T-helper 1 cell (primary cell): ENCODE measurements at places on chromosomes 6 and 20.

DNA sequence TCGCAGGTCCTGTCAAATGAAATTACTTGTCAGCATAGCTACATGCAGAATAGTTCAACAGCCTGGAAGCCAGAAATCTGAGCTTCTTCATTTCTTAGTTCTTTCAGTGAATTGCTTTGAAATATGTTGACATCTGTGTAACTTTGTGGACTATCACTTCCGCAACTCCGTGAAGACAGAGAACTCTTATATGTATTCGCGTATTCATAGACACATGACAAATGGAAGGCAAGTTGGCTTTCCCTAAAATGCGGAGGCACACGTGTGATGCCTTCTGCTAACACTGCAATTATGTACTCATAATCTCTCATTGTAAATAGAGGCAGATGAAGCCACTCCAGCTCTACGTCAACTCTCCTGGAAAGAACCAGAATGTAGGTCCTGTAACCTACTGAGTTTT lies 701.5 kb downstream of the PRKN start:
- no peak for DNase-seq

DNA sequence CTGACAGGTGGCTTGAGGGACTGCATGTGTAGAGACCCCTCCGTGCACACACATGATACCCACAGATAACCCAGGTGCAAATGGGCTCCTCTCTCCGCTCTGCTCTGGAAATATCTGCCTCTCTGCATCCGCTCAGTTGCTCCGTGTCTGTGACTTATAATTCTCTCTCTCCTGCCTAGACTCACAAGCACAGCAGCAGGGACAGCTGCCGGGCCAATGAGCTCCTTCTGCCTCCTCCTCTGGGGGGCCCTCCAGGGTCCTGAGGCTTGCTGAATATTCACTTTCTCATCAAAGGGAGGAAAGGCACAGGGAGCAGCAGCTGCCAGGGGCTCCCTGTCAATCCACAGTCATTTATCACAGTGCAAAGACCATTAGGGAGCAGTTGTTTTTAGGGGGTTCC lies 24.1 kb downstream of the LRFN2 start:
- DNase-seq = no peak

- no peak for DNase-seq
Observed at GRCh38 chr6:64520050-64520449, 884.4 kb downstream of the PHF3 start.

GRCh38 chr6:168045141-168045691 lies 33.8 kb downstream of the FRMD1 start:
- DNase-seq = no peak

DNA sequence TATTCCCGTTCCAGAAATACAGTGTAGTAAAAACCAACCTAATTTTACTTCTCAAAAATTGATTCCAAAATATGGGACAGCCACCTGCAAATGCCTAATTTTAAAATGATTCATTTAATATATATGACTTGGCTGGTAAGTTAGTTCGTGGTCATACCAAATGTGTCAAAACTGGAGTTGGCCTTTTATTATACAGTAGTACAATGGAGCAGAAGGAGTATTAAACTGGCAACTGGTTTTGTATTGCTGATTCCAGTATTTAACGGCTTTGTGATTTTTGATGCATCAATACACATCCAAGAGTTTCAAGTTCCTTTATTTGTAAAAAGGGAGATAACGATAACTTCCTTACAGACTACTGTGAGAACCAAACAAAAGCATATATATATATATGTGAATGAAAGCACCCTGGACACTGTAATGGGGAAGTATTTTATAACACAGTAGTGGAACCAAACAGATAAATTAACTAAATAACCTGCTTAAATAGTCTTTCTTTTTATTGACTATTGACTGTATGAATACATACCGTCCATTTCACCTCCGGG lies 24.8 kb downstream of the SAMHD1 start:
- DNase-seq = no peak

GRCh38 chr6:129359811-129360681 lies 349.9 kb downstream of the ARHGAP18 start:
- DNase-seq = no peak

GRCh38 chr6:71414486-71414885 lies 125.9 kb downstream of the OGFRL1 start:
- DNase-seq = no peak

- no peak for DNase-seq
Observed at GRCh38 chr6:34194772-34195171, 41.9 kb upstream of the HMGA1 start.

DNA sequence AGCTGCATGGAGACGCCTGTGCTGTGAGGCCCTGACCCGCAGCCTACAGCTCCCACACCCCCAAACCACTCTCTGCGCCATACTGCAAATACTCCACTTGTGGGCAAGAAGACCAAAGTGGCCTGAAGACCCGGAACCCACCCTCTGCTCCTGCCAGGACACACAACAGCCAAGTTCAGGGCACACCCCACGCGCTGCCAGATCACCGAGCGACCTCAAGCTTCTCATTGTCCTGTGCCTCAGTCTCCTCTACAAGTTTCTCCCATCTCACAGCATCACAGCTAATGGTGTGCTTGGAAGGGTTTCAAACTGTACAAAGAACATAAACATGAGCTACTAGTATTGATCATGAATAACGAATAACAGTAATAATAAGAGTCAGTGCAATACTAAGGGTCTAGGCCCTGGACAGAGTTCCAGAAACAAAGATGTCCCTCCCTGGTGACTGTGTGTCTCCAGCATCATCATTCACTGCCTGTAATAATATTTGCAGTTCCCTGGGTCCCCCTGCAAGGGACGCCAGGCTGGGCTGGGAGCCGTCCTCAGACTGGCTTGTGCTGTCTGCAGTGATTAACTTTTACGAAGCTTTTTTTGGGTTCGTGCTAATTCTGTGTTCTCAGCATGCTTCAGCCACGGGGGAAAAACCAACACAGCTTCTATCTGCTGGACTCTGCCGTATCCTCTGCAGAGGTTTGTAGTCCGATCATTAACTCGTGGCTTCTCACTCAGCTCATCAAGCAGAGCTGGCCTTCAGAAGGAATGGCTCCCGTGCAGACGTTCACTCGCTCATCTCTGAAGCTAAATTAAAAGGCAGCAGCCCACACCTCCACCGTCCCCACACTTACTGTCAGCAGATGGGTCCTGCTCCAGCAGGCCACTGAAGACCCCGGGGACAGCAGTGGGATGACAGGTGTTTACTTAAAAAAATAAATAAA lies 81.6 kb upstream of the MPC1 start:
- no peak for DNase-seq

GRCh38 chr6:24720604-24721460 lies 1.9 kb upstream of the C6orf62 start:
- peak; percentile 99 for DNase-seq

DNA sequence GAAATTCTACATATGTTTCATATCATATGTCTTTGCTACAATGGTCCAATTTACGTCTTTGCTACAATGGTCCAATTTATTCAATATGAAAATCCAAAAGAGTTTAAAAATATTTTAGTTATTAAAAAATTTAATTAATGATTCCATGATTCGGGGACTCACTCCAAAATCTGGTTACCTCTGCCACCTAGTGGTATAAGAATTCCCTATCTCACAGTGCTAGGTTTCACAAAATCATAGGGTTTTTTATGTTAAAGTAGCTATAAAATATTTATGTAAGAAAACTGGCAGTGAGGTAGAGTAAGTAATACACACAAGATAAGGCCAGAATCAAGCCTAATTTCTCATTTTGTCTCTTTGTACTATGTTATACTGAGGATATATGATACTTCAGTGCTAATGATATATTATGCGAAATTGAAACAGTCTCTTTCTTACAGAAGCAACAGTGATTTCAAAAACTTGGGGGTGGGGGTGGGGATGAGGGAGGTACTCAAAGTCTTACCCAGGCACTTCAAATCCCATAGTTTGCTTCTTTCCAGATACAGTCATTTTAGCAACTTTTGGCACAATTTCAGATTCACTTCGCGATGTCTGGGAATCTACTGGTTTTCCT lies 52.3 kb downstream of the HBS1L start:
- no peak for DNase-seq

DNA sequence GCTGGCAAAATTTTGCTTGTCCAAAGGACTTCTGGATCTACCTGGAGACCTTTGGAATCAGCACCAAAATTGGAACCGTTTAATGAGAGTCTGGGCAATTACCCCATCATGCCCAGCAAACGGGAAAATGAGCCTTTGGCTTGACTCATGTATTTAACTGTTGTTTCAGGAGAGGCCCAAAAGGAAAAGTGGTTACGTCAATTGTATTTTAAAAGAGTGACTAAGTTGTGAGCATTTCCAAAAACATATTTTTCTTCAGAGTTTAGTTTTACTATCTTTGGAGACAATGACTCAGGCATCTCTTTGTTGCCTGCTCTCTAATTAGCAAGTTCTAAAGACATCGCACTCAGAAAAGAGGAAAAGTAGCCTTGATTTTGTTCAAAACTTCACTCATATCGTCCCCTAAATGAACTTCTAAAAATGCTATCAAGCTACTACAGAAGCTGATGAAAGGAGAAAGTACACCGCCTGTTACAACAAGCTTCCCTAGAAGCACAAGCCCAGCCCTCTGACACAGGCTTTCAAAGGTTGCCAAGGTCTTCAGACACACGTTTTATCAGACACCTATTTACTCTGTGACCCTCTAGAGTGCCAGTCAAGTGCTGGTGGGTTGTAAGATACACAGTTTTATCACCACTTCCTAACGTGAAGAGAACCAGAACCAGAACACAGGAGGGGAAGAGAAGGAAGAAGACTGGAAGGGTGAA lies 146.2 kb downstream of the TBX18 start:
- no peak for DNase-seq

- DNase-seq = no peak
Observed at GRCh38 chr6:130489514-130489913, 123.7 kb downstream of the TMEM200A start.

DNA sequence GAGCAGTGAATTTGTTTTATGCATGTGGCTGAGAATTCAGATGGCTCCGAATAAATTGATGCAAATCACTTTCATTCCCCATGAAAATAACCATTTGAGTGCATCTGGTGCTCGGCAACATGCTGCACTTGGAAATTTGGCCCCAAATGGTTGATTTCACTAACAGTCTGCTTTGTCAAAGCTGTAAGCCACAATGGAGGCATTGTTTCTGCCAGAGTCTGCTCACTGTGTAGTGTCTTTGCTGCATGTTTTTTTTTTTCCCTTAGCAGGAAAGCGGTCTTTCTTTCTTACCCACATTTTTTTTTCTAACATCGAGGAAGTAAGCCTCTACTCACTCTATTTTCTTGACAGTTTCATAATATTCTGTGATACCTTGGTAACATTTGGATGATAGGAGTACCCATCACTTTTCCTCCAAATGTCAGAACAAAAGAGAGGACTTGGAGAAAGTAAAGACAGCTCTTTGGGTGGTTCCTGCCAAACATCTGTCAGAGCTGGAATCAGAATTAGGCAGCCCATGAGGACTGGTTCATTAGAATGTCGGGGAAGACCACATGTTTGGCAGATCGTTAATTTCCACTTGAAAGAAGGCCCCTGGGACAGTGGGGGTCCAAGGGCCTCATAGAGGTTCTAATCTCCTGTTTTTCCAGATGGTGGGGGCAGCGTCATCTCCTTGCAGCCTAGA lies 149.5 kb downstream of the DOK5 start:
- DNase-seq = no peak

- no peak for DNase-seq
Observed at GRCh38 chr20:1894951-1895673, at the start of gene SIRPA. TSS of gene SIRPA (plus strand) at chr20:1895407. CDS start at chr20:1895448, 41 bp downstream.

GRCh38 chr6:163806755-163807499 lies 392.4 kb downstream of the QKI start:
- DNase-seq = no peak

- no peak for DNase-seq
Observed at GRCh38 chr6:33075208-33075567, 602 bp upstream of the HLA-DPB1 start.

DNA sequence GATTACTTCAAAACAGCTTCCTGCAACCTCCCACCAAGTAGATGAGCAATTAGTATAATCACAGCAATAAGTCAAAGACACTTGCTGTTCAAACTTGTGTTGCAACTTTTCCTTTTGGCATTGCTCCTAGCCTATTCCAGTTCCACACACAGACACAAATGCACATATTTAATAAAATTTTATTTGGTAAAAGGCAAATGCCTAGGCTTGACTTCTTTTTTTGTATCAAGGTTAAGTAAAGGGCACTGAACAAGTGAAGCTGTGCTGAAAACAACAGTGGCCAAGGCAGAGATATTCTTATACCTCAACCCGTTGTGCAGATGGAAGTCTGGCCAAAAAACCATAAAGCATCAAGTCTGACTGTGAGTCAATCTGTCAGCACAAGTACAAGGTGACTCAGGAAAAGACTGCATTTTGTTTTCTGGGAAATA lies 708.4 kb upstream of the CITED2 start:
- DNase-seq = no peak

DNA sequence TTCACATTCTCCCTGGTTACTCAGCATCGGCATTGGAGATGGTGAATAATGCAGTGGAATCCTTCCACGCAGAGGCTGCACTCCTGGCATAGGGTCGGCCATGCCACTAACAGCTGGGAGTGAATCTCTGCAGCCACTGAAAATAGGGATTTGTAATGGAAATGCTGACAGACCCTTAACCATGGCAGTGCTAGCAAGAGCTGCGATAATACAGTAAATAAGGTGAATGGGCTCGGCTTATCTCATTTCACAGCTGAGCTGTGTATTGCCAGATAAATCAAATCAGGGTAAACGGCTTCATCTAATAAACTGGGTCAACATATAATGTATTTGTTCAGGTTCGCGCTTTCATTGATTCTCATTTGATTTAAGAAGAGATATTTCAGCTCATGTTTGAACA lies 156.8 kb downstream of the SLC35B3 start:
- DNase-seq = no peak

- DNase-seq = no peak
Observed at GRCh38 chr6:102686461-102686860, 1293.0 kb downstream of the GRIK2 start.

DNA sequence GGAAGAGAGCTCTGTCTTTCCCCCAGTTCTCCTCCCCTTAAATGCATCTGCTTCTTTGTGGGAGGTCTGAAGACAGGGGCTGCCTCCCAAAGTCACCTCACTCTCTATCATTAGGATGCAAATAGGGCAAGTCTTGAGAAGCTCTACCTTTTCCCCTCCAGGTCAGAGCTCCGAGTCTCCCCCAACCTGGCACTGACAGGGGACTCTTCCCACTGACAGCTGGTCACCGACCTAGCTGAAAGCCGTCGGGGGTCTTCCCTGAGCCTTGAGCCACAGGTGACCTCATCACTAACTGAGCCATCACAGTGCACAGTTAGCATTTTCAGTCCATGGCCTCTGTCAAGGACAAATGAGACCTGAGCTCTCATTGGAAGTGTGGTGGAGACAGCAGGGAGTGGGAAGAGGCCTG lies 386.7 kb downstream of the HACE1 start:
- no peak for DNase-seq

- no peak for DNase-seq
Observed at GRCh38 chr6:90184334-90185298, 112.0 kb downstream of the BACH2 start.

DNA sequence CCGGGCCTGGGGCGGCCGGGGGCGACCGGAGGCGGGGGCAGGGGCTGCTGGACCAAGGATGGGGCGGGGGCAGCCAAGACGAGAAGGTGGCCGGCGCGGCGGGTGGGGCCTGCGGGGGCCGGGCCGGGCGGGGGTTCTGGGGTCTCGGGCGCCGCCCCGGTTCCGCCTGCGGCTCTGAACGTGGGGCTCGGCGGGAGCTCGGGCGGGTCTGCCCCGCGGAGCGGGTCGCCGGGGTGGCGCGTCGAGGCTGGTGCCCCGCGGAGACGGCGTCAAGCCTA lies 204 bp downstream of the ADRM1 start:
- DNase-seq = no peak
